ENCODE measurements at places on chromosomes 3 and 15.

GRCh38 chr15:95866711-95867440 lies 463.6 kb upstream of the NR2F2 start:
- DNase-seq = no peak

DNA sequence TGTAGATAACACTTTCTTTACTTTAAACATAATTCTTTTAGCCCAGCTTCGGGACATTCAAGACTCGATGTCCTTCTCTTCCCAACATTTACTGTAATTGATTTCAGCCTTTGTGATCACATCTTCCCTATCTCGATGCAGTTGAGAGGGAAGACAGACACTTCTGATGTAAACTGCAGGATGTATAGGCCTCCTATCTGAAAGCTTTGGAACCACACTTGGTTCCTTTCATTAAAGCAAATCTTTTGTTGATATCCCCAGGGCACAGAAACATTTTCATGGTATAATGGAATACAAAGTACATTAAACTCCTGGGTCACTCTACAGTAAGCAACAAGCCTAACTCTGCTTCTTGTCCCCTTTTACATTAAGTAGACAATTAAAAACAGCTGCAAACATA lies 6.4 kb downstream of the GRM7 start:
- DNase-seq = no peak

DNA sequence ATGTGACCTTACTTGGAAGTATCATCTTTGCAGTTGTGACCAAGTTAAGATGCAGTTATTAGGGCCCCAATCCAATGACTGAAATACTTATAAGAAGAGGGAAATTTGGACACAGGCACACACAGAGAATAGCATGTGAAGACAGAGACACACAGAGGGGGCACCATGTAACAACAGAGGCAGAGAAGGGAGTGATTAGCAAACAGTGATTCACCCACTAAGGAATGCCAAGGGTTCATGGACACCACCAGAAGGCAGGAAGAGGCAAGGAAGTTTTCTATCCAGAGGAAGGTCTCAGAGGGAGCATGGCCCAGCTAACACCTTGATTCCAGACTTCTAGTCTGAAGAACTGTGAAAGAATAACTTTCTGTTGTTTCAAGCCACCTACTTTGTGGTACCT lies 25.0 kb downstream of the SIDT1 start:
- peak; percentile 21 for DNase-seq

GRCh38 chr3:127015282-127016042 lies 32.5 kb downstream of the PLXNA1 start:
- no peak for DNase-seq

DNA sequence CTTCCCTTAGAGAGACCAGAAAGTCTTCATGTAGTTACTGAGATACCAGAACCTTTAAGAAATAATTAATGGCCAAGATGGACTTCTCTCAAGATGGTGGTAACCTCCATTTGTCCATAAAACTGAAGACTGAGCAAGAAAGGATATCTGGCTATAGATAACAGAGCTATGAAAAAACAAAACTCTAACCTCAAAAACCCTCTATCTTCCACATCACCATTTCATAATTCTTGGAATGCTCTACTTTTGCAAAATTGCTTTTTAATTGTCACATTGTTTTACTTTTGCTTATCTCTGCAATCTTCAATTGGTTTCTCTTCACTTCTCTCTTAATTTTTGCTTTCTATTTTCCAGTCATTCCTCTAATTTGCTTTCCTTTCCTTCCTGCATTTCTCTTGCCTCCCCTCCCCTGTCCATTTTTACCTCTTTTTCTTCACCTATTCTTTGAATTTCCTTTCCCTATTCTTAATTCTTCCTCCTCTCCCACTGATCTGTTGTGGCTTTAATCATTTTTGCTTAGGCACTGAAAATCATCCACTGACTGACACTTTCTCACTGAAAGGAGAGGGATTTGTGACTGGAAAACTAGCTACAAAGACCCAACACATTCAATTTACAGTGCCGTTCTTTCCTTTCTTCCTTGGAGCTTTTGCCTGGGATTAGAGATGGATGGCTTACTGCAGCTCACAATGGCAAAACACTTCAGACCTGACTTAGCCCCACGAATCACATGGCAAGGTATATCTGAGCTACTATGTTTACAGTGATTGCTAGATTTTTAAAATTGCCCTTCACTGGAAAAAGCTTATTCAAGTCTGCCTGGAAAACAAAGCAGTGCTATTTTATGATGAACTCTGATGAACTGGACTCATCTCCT lies 242.8 kb downstream of the CHST2 start:
- DNase-seq = no peak
